ENCODE measurements at places on chromosomes 16 and 17.

DNA sequence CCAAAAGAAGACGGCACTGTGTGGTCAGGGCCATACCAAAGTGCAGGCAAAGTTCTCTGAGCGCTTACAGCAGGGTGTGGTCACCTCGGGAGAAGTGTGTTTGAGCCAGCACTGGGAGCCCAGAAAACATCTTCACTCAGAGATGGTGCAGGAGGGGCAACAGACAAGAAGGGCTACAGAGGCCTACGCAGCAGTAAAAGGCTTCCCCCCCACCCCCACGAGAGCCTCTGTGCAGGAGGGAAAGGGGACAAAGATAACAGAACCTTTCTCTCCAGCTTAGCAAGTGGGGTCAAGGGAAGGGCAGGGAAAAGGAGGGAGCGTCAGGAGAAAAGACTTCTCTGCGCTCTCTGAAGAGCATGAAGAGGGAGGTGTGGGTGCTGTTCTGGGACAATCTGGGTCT, 2.8 kb downstream of the VAT1 start:
- no peaks in the 10 kb centered on the region for H3K36me3 ChIP-seq
- DNase-seq, result no peak
- H3K4me1 ChIP-seq, result no peaks in the 10 kb centered on the region
- peak overlapping the region; percentile 90 for H3K4me3 ChIP-seq

DNA sequence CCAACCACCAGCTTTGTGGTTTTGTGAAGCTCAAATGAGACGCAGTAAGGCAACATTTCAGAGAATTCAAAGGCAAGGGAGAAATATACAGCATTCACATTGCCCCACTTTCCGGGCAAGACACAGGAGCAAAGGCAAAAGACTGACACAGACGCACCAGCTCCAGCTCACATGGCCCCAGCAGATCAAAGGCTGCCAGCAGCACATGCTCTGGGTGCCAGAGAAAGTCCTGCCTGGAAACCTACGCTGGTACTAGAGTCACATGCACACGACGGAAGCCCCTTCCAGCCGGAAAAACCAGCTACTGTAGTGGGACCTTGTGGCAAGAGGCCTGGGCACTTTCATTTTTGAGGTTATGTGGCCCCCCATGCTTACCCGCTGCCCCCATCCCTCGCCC, 50.1 kb downstream of the GTF3C1 start:
- DNase-seq, result no peak
- H3K4me3 ChIP-seq, result no peak overlapping the region
- H3K27me3 ChIP-seq, result no peaks in the 10 kb centered on the region
- H3K36me3 ChIP-seq, result peaks cover 12% of the 10 kb centered on the region
- no peak overlapping the region for H3K27ac ChIP-seq

DNA sequence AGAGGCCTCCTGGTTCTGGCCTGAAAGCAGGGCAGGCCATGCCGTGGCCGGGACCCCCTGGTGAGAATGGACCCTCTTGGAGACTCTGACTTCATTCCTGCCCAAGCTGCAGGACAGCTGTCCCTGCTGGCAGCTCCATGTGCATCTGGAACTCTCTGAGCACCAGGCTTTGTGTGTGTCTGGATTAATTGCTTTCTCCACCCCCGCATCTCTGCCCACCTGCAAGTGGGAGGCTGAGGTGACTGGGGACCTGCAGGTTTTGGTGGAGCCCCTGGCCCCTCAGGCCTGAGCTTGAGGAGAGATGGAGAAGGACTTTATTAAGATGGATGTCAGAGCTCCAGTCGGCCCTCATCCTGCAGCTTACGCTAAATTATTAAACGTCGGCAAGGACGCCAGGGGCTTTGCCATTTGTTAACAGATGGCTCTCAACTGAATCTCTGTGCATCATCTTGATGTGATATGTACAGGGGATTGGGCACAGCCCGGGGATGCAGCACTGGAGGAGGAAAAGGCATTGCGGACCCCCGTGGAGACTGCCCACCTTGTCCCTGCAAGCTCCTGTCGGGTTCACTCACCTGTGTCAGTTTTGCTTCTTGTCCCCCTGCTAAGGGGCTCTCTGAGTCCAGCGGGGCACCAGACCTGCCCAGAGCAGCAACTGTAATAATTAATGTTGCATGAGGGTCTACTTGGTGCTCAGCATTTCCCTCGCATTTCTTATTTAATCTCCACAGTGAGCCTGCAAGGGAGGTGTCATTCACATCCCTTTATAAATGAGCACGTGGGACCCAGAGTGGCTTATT, 154.1 kb upstream of the RPL38 start:
- no peaks in the 10 kb centered on the region for H3K36me3 ChIP-seq
- no peaks in the 10 kb centered on the region for H3K27me3 ChIP-seq
- H3K4me1 ChIP-seq, result no peaks in the 10 kb centered on the region
- no peak for DNase-seq
- H3K4me3 ChIP-seq, result no peak overlapping the region

GRCh38 chr17:57615836-57616757, 129.0 kb downstream of the CCDC182 start:
- no peak overlapping the region for H3K4me3 ChIP-seq
- peak; percentile 36 for DNase-seq
- no peaks in the 10 kb centered on the region for H3K27me3 ChIP-seq
- H3K27ac ChIP-seq, result no peak overlapping the region

DNA sequence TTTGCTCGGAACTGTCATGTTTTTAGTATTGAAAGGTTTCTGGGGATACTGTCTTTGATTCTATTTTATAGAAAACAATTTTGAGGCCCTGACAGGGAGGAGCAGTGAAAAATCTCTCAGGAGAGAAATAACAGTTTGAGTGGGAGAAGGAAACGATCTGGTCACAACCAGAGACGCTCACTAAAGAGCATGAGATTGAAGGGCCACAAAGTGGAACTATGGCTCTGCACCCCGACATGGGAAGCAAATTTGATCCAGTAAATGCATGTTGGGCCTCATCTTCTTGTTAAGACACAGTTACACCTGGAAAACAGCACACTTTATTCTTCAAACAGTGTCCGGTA, 492 bp downstream of the ERAL1 start:
- peak overlapping the region; percentile 82 for H3K27ac ChIP-seq
- peak overlapping the region; percentile 78 for H3K4me3 ChIP-seq
- H3K36me3 ChIP-seq, result peaks cover 2% of the 10 kb centered on the region
- H3K4me1 ChIP-seq, result no peaks in the 10 kb centered on the region
- DNase-seq, result no peak

GRCh38 chr17:80220736-80221215, 549 bp downstream of the SLC26A11 start:
- H3K4me1 ChIP-seq, result peaks cover 6% of the 10 kb centered on the region
- H3K27ac ChIP-seq, result peak overlapping the region; percentile 99
- H3K36me3 ChIP-seq, result no peaks in the 10 kb centered on the region
- peak overlapping the region; percentile 99 for H3K4me3 ChIP-seq

DNA sequence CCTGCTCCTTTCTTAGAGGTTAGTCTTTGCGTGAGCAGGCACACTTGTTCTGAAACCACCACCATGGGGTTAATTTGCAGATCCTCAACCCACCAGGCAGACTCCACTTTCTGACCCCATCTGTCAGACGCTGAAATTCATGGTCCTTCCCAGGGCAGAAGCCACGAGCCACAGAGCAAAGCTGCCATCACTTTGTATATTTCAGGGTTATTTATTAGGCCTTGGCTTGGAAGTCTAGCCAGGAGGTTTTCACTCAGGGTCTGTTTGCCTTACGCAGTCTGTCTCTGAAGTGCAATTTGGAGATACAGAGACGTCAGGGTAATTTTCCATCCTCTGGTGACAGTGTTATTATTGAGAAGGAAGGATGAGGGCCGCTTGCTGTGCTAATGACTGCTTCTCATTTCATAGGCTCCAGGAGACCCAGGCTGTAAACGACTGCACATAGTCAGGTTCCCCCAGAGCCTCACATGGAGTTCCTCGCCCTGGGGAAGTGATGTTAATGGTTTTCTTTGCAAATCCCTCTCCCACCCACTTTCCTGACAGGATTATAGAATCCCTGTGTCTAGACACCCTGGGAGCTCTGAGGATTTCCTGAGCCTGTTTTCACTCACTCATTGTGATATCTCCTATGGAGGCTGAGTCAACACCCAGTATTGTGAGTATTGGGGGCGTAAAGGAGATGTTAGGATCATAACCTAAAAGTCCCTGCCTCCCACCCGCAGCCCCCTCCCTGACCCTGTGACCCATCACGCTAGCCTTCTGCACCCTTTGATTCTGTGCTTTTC, 269.0 kb downstream of the ABCC12 start:
- no peaks in the 10 kb centered on the region for H3K27me3 ChIP-seq
- no peaks in the 10 kb centered on the region for H3K4me1 ChIP-seq
- no peak overlapping the region for H3K4me3 ChIP-seq
- DNase-seq, result no peak

DNA sequence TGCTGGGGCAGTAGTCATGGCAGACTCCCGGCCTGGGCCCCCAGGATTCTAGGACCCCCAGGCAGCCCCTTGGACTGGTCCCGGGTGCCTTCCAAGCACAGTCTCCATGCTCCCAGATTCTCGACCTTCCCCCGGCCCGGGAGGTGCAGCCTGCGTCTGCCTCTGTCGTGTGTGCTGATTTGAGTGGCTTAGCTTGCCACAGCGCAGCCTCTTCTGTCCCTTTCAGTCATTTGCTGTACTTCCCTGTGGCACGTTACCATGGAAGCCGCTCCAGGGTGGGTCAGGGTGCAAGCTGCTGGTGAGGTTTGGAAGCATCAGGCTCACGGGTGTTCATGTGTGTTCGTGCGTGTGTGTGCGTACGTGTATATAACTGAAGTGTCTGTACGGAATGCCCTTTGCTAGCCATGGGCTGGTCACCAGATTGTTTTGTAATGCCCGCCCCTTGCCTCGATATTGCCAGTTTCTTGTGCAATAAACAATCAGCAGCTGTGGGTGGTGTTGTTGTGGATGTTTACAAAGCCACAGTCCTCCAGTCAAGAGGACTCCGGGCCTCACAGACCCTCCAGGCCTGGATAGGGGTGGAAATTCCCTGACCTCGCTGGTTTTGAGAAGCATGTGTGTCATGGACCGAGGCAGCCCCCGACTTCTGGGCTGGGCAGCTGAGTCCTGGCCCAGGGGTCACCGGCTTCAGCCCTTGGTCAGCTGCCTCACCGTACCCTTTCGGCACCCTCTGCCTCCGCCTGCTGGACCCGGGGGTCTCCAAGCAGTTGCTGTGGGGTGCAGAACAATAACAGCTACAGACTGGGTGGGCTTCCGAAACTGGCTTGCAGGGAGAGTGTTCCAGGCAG, 9.7 kb upstream of the CLEC18A start:
- H3K4me1 ChIP-seq, result no peaks in the 10 kb centered on the region
- H3K27me3 ChIP-seq, result no peaks in the 10 kb centered on the region
- no peak overlapping the region for H3K4me3 ChIP-seq
- peak overlapping the region; percentile 63 for H3K27ac ChIP-seq
- H3K36me3 ChIP-seq, result peaks cover 4% of the 10 kb centered on the region

DNA sequence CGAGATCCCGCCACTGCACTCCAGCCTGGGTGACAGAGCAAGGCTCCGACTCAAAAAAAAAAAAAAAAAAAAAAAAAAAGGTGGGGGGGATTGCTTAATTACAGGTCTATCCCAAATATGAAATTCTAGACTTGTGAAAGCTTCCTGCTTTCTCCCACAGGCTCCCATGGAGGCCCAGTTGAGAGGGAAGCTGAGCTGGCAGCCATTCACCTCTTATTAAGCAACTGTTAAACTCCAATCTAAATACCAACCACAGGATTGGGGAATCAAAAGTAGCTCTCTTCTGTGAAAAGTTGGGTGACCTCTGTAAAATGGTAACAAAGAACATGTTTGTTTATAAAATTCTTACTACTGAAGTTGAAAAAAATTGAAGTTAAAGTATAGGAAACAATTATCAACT, 45.8 kb upstream of the STAC2 start:
- H3K27ac ChIP-seq, result no peak overlapping the region
- DNase-seq, result no peak
- peaks cover 5% of the 10 kb centered on the region for H3K36me3 ChIP-seq
- no peaks in the 10 kb centered on the region for H3K27me3 ChIP-seq

- DNase-seq, result peak; percentile 39
- H3K27ac ChIP-seq, result no peak overlapping the region
- H3K4me1 ChIP-seq, result no peaks in the 10 kb centered on the region
- no peaks in the 10 kb centered on the region for H3K36me3 ChIP-seq
- H3K27me3 ChIP-seq, result no peaks in the 10 kb centered on the region
Measured at GRCh38 chr16:30844671-30845449, 49.0 kb downstream of the BCL7C start.

- H3K27ac ChIP-seq, result no peak overlapping the region
- DNase-seq, result peak; percentile 82
- H3K4me1 ChIP-seq, result no peaks in the 10 kb centered on the region
- no peaks in the 10 kb centered on the region for H3K27me3 ChIP-seq
- no peaks in the 10 kb centered on the region for H3K36me3 ChIP-seq
Measured at GRCh38 chr17:82351713-82352488, 7.1 kb upstream of the TEX19 start.

DNA sequence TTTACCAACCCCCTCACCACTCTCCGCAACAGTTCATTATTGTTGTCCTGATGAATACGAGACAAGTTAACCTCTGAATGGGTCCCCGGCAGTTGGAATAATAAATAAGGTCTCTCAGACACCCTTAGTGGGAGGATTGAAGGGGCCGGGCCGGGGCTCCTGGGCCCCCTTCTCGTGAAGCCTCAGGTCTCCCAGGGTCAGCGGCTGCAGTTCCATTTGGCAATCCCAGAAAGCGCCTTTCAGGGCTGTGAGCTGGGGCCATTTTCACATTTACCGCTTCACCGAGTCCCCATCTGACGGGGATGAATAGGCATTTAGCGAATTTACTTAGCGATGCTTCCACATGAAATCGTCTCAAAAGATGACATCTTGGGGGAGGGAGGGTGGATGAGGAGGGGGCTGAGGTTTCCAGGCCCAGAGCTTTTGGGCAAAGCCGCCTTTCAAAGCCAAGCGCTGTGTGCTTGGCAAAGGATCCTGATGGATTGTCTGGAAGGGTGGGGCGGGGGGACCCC, 309.8 kb downstream of the XYLT1 start:
- no peaks in the 10 kb centered on the region for H3K4me1 ChIP-seq
- H3K4me3 ChIP-seq, result no peak overlapping the region
- H3K27me3 ChIP-seq, result no peaks in the 10 kb centered on the region
- H3K36me3 ChIP-seq, result no peaks in the 10 kb centered on the region

- no peaks in the 10 kb centered on the region for H3K36me3 ChIP-seq
- no peaks in the 10 kb centered on the region for H3K27me3 ChIP-seq
- DNase-seq, result no peak
- no peak overlapping the region for H3K27ac ChIP-seq
Measured at GRCh38 chr17:27485125-27485524, 28.9 kb downstream of the KSR1 start.
